Hippocampal formation (tissue), 2 donors: ENCODE measurements at places on chromosomes 3 and 15.

GRCh38 chr3:58260261-58260731, 22.7 kb downstream of the ABHD6 start:
- DNase-seq, result no peak

- no peak for DNase-seq
Measured at GRCh38 chr15:80778621-80778963, 578 bp upstream of the CEMIP start.

- DNase-seq, result no peak
Measured at GRCh38 chr3:122773944-122774509, 19.6 kb downstream of the HSPBAP1 start.

GRCh38 chr15:59594493-59594942, 17.1 kb upstream of the GCNT3 start:
- DNase-seq, result no peak

GRCh38 chr15:52651114-52651513, 28.1 kb downstream of the ATOSA start:
- no peak for DNase-seq

DNA sequence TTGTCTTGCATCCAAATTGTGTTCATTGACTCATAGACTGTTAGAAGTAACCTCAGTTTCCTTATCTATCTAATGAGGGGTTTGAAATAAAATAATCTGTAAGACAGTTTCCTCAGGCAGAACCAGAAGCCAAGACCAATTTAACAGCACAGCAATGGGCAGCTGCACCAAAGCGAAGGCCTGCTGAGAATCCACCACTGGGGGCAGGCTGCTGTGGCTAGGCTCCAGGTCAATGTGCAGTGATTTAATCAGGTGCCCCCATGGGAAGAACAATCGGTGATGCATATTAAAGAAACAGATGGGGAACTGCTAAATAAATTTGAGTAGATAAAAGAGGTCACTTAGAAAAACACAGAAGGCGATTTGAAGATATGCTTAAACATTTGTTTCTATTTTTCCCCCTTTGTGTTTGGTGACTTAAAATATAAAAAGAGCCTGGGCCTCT, 28.0 kb upstream of the TMOD3 start:
- no peak for DNase-seq

DNA sequence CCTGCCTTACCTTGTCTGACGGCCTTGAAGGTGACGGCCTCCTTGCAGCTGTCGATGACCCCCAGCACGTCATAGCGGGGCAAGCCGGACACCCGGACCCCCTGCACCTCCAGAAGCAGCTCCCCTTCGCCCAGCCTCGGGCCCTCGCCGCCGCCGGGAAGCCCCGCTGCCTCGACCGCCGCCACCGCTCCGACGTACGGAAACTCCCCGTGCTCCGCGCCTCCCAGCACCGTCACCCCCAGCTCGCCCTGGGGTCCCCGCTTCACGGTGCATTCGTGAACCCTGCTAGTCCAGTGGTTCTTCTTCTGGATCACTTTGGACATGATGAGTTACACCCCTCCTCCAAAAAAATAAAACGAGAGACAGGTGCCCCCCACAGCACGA, 740 bp downstream of the MAGI1 start:
- no peak for DNase-seq
